ENCODE measurements at places on chromosomes 13 and 19. TPM values are rescaled to one million over a fixed set of nuclear protein-coding genes. Genes with fewer than 3 reads are reported as not detected.

The ZNF665 gene
- 6.2 TPM for total RNA-seq

The WDR87 gene
- not detected for total RNA-seq

The NTN5 gene
- total RNA-seq: 0.49 TPM

The ZNF614 gene
- total RNA-seq: 13.5 TPM

The RNF225 gene
- not detected for total RNA-seq

The NHLRC3 gene
- total RNA-seq: 15.7 TPM

The ZNF44 gene
- 9.6 TPM for total RNA-seq

The MARK4 gene
- 16.8 TPM for total RNA-seq
